Type B pancreatic cell (in vitro differentiated cells): ENCODE measurements at places on chromosomes 7 and 10.

- DNase-seq: no peak
These were observed 383.4 kb downstream of the GATA3 start for GRCh38 chr10:8437896-8438295.

DNA sequence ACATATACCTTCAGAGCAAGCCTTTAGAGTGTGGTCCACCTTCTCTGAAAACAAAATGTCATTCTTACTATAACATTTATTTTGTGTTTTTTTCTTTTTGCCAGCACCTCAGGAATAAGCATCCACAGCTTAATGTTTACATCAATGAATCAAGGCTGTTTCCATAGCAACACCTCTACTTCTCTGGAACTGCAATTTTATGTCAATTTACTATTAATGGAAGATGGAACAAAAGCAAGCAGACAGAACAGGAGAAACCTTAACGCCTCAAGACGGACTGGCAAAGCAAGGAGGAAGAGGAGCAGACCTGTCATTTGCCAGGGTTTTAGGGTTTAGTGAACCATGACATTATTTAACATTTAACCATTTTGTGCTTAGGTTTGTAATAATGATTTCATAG, 63.1 kb downstream of the PRR15 start:
- no peak for DNase-seq

DNA sequence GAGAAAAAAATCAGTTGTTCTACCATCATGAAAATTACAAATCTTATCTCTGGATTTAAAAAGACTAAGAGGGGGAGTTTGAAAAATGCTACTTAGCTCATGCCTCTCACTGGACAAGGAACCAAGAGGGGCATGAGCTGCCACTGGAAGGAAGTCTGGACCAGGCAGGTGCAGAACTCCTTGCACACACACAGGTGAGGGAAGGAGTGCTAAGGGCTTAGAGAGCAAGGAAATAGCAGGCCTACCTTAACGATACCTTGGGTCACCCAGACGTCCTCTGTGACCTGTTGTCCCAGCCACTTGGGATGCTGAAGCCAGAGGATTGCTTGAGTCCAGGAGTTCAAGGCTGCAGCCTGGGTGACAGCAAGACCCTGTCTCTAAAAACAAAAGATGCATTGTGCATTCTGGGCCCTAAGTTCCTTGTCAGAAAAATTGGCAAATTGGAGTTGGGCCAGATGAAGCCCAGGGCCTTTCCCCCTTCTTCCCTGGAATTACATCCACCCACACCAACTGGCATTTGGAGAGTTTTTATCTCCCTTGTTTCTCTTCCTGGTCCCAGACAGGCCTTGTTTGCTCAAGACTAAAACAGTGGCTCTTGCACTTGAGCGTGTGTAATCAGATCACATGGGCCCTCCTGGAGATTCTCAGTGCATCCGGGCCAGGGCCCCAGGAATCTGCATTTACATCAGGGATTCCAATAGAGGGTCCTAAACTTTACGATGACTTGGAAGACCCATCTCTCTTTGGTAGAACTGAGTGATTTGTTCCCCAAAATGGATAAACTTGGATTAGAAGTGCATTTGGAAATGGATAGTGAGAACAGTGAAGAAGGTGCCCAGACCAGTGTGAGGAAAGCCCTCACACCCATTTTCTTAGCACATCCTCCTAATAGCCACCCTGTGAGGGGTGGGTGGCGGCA, 3.0 kb downstream of the DDIT4 start:
- no peak for DNase-seq

DNA sequence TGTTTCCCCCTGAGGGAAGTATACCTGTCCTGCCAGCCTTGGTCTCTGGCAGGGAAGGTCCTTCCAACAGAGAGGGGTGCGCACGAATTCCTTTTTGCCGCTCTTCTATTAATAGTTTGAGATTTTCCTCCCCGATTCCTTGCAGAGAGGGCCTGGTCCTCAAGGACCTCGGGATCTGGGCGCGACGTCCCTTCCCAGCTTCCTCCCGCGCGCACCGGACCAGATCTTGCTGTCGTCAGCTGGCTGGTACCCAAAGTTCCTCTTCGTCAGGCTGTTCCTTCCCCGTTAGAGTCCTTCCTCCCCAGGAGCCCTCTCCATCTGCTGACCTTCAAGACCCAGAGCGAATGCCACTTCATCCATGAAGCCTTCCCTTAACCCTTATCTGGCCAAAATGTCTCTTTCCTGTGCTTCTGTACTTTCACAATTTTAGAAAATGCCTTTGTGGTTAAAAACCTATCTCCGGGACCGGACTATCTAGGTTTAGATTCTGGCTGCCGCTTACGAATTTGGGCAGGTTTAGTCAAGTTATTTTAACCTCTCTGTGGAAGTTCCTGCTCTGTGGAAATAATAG, 851 bp upstream of the GOT1 start:
- no peak for DNase-seq

DNA sequence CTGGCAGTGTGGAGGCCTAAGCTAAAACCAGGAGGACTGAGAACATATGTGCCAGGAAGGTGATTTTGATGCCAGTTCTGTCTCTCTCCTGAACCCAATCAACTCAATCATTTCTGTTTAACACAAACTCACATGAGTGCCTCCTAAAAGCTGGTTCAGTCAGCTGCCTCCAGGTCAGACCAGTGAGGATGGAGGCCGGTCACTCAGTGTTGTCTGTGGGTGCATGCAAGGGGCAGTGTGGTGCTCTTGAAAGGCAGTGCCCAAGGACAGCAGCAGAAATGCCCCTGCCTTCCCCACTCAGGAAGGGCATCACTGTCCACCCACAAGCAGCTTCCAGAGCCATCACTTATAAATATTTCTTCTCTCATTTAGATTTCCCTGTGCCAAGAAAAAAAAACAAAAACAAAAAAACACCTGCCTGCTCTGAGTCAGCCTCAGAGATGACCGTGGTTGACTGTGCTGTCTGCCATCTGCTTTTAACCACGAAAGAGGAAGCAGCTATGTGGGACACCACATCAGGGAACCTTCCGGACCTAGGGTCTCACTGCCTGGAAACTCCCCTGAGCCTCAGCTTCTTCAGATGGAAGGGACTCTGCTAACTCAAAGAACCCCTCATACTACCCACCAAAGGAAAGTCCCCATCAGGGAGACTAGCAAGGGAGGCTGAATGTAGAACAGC, 39.1 kb downstream of the VOPP1 start:
- no peak for DNase-seq
